ENCODE measurements at places on chromosomes 3 and 15.

- no peak for DNase-seq
These were observed 5.7 kb downstream of the GPR160 start for GRCh38 chr3:170043506-170043905.

GRCh38 chr3:155646669-155647068 is 98.2 kb downstream of the PLCH1 start:
- no peak for DNase-seq

GRCh38 chr15:100438570-100438969 is 90.2 kb downstream of the CERS3 start:
- DNase-seq = peak; percentile 44

DNA sequence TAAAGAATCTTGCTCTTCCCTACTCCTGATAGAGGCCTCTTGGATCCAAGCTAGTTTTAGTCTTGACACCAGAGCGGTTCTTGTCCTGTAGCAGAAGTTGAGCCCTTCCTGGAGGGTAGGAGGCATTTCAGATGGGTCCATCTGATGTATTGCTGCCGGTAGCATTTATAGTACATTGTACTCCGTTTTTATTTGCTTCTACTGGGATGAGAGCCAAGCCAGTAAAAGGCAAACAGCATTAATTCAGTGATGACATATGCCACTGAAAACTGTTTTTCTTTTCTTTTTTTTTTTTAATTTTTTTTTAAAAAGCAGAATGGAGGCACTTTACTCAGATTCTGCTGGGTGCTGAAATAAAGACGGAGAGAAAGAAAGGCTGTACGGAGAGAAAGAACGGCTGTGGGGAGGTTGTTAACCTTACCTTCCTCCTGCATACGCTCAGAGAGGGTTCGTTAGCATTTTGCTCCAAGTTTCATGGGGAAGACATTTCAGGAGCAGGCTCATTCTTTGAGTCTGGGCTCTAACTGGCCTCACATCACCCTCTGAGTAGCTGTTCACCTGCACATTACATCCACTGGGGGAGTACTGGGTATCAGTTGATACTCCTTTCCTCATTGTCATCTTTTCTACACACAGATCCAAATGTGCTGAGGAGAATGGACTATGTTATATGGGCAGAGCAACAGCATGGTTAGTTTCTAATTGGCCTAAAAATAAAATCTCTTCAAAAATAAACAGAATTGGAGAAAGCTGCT is 161.5 kb downstream of the FEZF2 start:
- DNase-seq = no peak

DNA sequence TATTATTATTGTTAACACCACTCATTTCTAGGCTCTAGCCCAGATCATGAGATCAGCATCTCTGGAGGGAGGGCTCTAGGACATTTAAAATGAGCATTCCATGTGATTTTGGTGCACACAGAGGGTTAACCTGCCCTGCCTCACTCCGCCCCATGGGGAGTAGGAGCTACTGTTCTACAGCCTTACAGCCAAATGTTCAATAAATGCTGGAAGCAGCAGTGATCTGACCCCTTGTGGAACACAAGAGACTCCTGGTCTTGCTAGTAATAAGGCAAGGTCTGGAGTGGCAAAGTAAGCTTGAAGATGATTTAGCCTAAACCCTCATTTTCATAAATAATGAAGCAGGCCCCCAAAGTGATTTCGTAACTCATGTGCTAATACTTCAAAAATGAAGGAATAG is 166.4 kb upstream of the EOMES start:
- no peak for DNase-seq

Measured in stimulated activated CD4-positive, alpha-beta T cell treated with anti-CD3 and anti-CD28 coated beads, Interleukin-4, amount 100 ng/mL, for 1 hour (primary cell).